ENCODE measurements at places on chromosomes 12 and 14. TPM values are rescaled to one million over a fixed set of nuclear protein-coding genes. Genes with fewer than 3 reads are reported as not detected.

GRCh38 chr12:132886529-132887477 is 602 bp downstream of the CHFR start:
- DNase-seq, result no peak

GRCh38 chr14:55701638-55702037 is 121.6 kb downstream of the KTN1 start:
- no peak for DNase-seq

- DNase-seq, result no peak
Observed at GRCh38 chr12:42946871-42947381, 357.4 kb upstream of the PRICKLE1 start.

The TAS2R30 gene
- polyA plus RNA-seq, result not detected

The CACNA2D4 gene
- 6.0 TPM for polyA plus RNA-seq

GRCh38 chr12:4068981-4069669 is 195.9 kb upstream of the PARP11 start:
- DNase-seq, result no peak

The DEPDC4 gene
- polyA plus RNA-seq, result 3.1 TPM

The TTC7B gene
- polyA plus RNA-seq, result 1.9 TPM

GRCh38 chr12:112740387-112740934 is 51.1 kb upstream of the RPH3A start:
- DNase-seq, result no peak

GRCh38 chr14:87241018-87241768 is 751.8 kb downstream of the GALC start:
- DNase-seq, result no peak

The CCDC88C gene
- 94.3 TPM for polyA plus RNA-seq

The GPR84 gene
- polyA plus RNA-seq, result 0.46 TPM

DNA sequence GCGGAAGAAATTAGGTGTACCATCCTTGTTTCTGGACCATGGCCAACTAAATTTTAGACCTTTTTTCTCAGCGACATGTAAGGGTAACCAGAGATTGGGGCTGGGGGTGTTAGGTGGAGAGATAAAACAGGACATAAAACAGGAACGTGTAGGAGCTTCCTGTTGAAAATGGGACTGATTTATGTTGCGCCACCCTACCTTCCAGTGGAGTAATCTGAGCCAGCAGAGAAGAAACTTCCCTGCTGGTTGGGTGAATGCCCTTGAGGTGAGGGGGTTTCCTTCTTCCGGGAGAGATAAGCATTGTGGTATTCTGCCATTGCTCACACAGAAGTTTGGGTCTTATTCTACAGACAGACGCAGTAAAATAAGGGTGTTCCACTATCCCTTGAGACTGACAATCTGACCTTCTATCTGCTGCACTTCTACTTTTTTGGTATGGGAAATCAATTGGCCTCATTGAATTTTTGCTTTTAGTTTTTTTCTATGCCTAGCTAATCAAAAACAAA is 417.6 kb downstream of the PCNX1 start:
- DNase-seq, result peak; percentile 84

The ESR2 gene
- polyA plus RNA-seq, result 3.6 TPM

GRCh38 chr12:80643961-80644360 is 63.5 kb upstream of the MYF6 start:
- DNase-seq, result no peak

The FAIM2 gene
- not detected for polyA plus RNA-seq

GRCh38 chr14:93619176-93619793 is 169.0 kb downstream of the PRIMA1 start:
- peak; percentile 49 for DNase-seq

GRCh38 chr14:74014299-74014698 is 4.8 kb downstream of the ENTPD5 start:
- DNase-seq, result no peak

DNA sequence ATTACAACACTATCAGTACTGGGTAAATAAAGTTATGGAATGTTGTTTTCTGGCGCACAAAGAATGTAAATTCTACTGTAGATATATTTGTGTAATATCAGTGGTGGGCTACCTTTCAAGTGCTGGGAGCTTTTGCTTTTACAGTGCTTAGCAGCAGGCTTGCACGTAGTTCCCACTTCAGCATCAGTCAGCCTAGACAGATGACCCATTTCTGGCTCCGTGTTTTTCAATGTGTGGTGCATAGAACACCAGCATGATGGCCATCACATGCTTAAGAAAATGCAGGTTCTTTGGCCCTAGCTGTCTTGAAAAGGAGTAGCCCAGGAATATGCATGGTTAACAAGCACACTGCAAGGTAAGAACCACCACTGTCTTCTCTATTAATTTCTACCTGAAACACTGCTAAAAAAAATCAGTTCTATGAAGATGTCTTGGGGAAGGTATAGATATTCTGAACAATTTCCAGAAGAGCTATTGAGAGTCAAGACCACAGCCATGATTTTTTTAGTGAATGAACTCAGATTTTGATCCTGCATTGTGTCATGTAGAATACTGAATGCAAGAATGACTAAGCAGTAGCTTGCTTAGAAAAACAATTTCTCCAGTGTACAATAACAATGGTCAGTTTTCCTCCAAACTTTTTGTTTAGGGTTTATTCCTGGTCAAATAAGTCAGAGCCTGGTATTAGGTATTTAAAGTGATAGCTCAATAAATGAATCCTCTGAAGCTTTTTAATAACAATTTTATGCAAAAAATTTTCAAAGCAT is 195.7 kb downstream of the AKAP6 start:
- DNase-seq, result no peak

The CRIP1 gene
- 293 TPM for polyA plus RNA-seq

The ETFBKMT gene
- 0.30 TPM for polyA plus RNA-seq

The B3GNT4 gene
- polyA plus RNA-seq, result not detected

DNA sequence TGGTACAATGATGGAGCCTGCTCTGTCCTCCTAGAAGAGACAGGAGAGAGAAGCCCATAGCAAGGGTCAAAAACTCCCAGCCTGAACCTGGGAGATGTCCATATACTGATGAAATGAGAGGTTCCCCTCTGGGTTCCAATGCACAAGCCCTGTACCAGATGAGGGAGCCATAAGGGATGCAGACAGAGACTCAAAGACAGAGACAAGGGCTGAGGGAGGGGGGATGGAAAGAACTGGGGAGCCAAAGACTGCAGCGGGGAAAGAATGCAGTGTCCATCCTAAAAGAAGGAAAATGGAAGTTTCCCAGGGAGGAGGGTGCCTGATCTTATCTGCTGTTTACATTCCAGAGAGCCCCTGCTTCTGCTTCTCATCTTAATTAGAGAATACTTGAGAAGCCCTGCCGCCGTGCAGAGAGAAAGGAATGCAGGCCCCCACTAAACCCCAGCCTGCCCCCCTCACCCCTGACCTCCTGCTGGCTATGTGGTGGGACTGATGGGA is 27.7 kb downstream of the KRT18 start:
- DNase-seq, result no peak

GRCh38 chr14:65866448-65866847 is 453.9 kb downstream of the FUT8 start:
- no peak for DNase-seq

DNA sequence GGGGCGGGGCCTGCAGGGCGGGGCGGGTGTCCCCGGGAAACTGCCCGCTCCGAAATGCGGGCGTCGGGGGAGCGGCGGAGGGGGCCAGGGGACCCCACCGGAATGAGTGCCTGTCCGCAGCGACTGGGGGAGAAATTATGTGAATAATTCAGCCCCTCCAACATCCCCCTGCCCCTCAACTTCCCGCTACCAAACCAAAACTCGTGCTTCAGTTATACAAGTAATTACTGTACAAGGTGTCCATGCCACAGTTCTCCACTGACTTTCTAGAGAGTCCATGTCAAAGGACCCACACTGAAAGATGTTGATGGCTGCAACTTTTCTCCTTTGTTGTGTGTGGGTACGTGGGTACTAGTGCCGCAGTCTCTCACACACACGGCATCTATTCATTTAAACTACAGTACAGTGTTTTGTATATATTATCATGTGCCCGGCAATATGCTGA is 414 bp upstream of the CDK17 start:
- no peak for DNase-seq

DNA sequence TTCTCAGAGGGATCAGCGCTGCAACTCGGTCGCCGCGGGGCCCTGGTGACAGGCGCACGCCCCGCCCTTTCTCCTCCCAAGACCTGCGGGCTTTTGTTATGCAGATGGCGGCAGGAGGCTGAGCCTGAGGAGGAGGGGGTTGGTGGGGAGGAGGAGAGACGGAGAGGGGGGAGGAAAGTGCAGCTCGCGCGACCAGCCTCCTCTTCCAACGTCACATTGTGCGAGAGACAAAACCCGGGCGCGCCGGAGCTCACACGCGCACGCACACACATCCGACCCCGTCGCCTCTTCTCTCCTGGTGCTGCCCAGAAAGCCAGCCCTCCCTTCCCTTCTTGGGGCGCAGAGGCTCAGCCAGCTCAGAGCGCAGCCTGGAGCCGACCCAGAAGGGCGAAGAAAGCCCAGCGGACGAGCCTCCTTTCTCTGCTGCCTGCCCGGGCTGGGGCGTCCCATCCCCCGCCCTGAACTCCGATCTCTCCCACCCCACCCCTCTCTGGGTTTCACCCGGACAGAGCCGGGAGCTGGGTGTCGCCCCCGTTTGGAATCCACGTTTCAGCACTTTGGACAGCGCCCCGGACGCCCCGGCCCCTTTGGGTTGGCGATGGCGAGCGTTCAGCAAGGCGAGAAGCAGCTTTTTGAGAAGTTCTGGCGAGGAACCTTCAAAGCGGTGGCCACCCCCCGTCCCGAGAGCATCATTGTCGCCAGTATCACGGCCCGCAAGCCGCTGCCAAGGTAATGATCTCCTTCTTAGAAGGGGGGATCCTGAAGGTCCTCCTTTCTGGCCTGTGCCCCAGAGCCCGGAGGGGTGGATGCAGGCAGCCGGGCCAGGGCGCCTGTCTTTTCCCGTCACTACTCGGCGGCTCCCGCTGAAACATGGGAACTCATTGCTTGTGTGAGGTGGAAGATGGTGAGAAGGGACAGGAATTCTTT is at the start of gene SRRM4:
Gene SRRM4, plus strand, starts transcription at position 257 of the 927 bp plus-strand sequence. Its CDS starts 342 bp downstream, at position 599.
- no peak for DNase-seq

DNA sequence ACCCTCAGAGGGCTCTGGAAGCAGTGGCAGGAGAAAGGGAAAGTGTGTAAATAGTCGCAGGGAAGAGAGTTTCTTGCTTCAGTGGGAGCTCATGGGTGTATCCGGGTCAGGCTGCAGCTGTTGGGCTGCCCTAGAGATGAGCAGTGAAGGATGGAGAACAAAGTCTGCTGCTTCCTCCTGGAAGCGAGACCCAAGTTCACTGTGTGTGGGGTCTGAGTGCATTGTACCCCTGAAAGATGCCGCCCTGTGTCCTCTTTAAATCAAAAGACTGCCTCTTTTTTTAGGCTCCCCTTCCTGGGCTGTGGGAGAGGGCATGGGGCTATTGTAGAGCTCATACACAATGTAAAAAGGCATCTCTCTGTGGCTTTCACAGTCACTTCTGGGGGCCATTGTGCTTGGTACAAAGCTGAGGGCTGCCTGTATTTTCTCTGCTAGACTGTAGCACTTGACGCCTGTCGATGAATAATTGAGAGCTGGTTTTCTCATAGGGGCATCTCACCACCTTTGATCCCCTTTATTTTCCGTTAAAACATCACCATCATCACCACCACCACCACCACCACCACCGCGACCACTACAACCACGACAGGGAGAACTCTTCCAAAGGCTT is 16.7 kb downstream of the CHST11 start:
- DNase-seq, result peak; percentile 71

DNA sequence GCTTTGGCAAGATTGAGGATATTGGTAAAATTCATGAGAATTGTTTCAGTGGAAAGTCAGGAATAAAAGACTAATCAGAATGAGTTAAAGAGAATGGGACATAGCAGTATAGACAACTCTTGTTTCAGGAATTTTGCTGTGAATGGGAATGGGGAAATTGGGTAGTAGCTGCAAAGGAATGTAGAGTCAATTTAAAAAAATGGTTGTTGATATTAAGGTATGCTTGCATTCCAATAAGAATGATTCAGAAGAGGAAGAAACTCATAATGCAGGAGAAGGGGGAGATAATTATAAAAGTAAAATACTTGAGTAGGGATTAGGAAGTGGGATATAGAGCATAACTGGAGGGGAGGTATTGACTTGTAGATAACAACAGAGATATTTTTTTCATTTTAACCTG is 40.7 kb downstream of the MNAT1 start:
- DNase-seq, result no peak

The AMIGO2 gene
- polyA plus RNA-seq, result 7.6 TPM

- no peak for DNase-seq
Observed at GRCh38 chr14:35213143-35213788, 78.9 kb upstream of the PSMA6 start.

- no peak for DNase-seq
Observed at GRCh38 chr14:47154276-47154797, 502.8 kb upstream of the RPL10L start.

- peak; percentile 67 for DNase-seq
Observed at GRCh38 chr12:49636979-49637755, 13.8 kb downstream of the PRPF40B start.

GRCh38 chr12:64170024-64170423 is 52.1 kb downstream of the KICS2 start:
- no peak for DNase-seq

- DNase-seq, result no peak
Observed at GRCh38 chr12:1463073-1463905, 131.1 kb downstream of the FBXL14 start.

DNA sequence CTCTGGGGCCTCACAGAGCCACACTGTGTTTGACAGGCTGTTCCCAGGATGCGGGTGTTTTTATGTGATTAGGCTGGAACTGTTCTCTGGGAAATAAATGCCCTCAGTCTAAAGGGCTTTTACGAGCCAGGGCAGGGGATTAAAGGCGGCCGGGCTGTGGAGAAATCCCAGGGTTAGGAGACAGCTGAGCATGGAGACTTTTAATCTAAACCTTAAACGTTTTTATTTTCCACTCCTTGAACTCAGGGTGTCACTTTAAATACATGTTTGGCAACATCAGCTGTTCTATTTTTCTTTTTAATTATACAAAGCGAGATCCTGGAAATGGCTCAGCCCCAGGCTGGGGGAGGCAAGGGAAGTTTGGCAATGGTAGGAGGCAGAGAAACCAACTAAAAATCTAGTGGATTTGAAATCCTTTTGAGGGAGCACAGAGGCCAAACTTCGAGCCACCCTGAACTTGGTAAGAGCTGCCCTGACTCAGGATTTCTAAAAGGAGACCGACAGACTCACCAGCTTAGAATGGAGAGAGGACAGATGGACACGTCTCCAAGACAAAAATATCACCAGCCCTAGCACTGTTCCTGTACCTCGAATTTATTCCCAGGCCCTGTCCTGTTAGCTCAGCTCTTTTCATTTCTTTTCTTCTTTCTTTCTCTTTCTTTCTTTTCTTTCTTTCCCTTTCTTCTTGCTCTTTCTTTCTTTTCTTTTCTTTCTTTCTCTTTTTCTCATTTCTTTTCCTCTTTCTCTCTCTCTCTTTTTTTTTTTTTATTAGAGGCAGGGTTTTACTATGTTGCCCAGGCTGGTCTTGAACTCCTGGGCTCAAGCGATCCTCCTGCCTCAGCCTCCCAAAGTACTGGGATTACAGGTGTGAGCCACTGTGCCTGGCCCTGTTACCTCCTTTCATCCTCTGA is 15.8 kb upstream of the ORAI1 start:
- DNase-seq, result no peak

- DNase-seq, result no peak
Observed at GRCh38 chr14:98198385-98198784, 1073.6 kb downstream of the BCL11B start.

DNA sequence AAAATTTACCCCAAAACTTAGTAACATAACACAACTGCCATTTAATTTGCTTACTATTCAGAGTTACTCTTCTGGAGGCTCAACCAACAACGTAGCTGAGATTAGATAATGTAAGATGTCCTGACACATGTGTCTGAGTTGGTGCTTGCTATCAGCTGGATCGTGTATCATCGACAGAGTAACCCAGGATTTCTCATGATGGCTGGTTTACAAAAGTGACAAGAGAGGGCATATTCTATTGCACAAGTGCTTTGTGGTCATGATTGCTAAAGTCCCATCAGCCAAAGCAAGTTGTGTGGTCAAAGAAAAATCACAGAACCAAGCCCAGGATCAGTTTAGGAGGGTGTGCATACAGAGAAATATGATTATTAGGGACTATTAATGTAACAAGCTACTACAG is 73.4 kb downstream of the CAPZA3 start:
- DNase-seq, result no peak
